ENCODE measurements at places on chromosomes 3 and 15.

DNA sequence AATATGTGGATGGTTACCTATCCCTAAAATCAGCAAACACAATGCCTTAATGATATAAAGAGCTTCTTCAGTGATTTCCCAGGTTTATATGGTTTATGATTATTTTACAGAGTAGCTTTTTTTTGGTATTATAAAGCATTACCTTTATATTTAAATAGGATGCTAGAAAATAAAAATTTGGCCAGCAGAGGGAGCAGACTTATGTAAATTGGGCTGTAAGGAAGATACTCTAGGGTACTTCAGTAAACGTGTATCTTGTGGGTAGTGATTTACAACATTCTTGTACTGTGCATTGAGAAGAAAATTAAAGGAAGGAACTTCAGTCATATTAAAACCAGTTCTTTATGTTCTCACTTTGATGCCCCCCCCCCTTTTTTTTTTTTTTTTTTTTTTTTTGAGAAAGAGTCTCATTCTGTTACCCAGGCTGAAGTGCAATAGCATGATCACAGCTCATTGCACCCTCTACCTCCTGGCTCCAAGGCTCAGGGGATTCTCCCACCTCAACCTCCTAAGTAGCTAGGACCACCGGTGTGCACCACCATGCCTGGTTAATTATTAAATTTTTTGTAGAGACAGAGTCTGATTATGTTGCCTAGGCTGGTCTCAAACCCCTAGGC lies 167.9 kb downstream of the BBX start:
- DNase-seq = no peak

DNA sequence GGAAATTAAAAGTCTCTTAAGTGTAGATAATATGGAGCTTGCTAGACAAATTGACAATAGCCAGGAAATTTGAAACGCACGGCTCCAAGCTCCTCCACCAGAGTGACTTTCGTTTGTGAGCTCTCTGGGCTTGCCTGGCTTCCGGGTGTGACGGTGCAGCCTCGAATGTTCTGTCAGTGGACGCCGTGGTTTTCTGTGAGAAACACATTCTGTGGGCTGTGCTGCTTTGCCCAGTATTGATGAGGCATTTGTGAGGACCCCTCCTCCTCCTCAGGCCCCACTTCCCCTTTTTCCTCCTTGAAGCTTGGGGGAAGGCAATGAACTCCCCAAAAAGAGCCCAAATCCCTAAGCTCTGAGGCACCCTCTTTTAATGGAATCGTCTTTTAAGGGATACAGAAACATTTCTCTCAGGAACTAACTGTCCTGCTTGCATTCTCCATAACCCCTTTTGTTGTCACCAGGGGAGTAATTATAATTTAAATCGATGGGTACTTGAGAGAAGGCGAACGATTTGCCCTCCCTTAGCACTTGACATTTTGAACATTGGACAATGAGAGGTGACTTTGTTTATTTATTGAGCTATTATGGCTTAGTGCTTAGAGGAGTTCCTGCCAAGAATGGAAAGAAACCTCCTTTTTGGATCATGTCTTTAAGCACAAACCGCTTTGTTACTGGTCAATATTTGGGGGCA lies 40.8 kb downstream of the POLR2M start:
- no peak for DNase-seq

DNA sequence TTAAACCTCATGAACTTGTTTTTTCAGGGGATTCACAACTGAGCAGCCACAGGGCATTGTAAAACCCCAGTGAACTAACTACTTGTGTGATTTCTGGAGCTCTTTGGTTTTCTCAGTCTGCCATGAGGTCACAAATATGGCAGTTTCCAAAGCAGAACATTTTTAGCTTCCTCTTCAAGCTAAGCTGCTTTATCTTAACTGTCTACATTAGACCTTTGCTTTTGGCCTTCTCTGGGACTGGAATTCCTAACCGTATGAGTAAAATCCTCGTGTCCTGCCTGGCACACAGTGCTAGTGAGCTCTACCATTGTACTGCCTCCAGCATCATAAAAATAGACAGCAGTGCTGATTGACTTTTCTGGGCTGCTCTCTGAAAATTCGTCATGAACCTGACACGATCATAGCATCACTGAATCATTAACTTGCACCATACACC lies 22.1 kb downstream of the CDIN1 start:
- no peak for DNase-seq

GRCh38 chr3:168425936-168426595 lies 330.3 kb upstream of the GOLIM4 start:
- no peak for DNase-seq

DNA sequence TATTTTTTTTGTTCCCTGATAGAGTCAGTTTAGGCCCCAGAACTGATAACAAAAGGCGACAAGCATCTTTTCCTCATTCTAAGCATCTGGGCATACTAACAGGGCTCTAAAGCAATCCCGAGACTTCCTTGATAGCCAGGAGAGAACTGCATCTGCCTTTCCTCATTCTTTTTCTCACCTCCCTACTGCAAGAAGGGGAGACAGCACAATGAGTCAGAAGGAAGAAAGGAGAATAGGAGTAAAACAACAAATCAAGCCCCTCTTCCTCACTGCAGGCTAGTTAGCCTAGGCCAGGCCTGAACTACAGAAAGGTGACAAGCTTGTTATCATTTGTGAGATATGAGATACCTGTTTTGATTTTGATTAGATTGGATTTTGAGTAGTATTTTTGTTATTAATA lies 97.9 kb downstream of the NAALADL2 start:
- no peak for DNase-seq

DNA sequence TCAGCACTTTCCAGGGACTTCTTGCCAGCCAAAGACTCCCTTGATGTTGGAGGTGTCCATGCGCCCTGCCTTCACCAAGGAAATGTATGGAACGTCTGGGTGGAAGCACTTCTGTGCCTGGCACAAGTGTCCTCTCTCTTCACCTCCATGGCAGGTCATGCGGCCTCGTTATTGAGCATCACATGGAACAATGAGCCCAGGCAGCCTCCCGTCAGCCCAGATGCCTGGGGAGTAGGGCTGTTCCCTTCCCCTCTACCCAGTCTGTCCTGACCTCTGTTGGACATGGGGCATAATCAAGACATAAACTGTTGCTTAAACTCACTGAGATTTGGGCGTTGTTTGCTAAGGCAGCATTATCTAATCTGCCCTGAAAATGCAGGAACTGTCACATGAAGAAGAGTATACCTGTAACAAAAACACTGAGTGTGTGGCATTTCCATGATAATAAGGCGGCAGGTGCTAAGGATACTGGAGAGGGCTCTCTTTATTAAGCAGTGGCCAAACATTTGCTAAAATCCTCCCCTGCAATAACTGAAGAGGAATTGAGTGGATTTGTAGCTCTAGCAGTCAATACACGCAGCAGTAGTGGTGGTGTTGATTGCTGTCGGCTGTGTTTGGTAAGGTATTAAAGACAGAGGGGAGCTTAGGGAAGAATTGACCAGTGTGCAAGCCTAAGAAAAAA lies 338.2 kb upstream of the ATP10A start:
- no peak for DNase-seq

- DNase-seq = no peak
These were observed 3.9 kb downstream of the AEN start for GRCh38 chr15:88624971-88625490.

GRCh38 chr3:47006145-47006651 lies 26.7 kb downstream of the NBEAL2 start:
- no peak for DNase-seq

GRCh38 chr3:9947025-9947995 lies 4.9 kb downstream of the PRRT3 start:
- no peak for DNase-seq

- DNase-seq = no peak
These were observed 170.7 kb downstream of the WDR72 start for GRCh38 chr15:53588773-53589172.

- no peak for DNase-seq
These were observed 124.6 kb upstream of the ARHGEF3 start for GRCh38 chr3:56926243-56926946.

- DNase-seq = no peak
These were observed 6.7 kb downstream of the PCYT1A start for GRCh38 chr3:196280689-196281440.

DNA sequence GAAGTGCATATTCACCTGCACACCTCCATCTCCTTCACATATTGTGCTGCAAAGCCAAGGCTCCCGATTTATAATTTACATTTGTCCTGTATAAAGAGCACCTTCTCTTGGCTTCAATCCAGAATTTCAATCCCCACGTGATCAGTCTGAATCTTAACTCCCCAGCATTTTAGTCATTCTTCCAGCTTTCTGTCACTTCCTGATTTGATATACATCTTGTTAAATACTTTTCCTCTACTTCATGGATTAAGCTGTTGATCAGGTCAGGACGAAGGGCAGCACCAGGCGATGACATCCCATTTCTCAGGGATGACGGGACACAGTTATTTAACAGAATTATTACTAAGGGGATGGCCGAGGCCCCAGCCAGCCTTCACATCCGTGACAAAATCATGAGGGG lies 212.5 kb downstream of the EPHB1 start:
- DNase-seq = no peak

DNA sequence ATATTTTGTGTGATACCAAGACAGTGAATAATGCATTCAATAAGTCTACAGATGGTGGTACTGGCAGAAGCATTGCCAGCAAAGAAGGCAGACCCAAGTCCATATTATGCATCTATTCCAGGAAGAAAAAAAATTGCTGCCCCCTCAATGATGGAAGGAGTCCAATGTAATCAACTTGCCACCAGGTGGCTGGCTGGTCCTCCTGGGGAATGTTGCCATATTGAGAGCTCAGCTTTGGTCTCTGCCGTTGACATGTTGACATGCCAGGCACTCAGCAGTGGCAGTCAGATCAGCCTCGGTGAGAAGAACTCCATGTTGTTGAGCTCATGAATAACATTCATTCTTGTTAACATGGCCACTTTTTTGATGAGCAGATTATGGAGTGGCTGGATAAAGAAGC lies 298.5 kb downstream of the IGSF11 start:
- no peak for DNase-seq

DNA sequence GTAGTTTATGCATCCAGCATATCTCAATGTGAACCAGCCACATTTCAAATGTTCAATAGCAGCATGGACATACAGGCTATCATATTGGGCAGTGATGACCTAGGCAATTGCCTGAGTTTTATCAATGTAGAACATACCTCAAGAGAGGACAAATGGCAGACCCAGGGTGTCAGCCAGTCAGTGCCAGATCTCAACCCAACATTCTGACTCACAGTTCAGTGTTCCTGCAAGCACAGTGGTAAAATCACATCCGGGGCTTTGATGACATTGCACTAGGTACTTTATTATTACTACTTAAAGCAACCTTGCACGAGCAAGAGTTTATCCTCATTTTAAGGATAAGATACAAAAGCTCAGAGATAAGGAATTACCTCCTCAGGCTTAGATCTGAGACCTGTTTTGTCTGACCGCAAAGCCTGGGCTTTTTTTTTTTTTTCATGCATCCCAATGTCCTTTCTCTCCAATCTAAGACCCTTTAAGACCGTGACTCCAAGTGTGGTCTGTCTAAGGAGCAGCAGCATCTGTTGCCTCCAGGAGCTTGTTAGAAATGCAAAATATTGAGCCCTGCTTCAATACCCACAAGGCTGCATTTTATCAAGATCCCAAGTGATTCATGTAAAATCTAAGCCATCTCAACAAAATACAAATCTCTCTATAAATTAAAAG lies 60.1 kb downstream of the SLC12A1 start:
- no peak for DNase-seq

GRCh38 chr15:99328106-99329072 lies 77.1 kb downstream of the LRRC28 start:
- DNase-seq = no peak

DNA sequence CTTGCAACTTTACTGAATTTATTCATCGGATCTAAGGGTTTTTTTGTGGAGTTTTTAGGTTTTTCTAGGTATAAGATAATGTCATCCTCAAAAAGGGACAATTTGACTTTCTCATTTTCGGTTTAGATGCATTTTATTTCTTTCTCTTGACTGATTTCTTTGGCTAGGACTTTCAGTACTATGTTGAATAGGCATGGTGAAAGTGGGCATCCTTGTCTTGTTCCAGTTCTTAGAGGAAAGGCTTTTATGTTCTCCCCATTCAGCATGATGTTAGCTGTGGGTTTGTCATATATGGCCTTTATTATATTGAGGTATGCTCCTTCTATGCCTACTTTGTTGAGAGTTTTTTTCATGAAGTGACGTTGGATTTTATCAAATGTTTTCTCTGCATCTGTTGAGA lies 106.7 kb downstream of the FAM43A start:
- DNase-seq = no peak

DNA sequence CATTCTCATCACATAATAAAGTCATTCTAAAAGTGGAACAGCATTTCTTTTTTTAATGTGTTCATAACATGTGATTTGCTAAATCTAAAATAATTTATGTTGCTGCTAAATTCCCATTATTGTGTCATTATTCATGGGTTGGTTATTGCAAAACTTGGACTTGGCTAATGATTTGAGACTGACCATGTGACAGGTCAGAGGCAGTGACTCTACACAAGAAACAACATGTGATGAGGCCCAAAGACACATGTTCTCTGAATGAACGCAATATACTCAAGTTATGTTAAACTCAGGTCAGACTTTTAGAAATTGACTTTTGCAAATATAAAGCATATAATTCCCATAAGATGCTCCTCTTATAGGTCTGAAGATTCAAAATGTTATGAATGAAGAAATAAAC lies 566.1 kb downstream of the TBL1XR1 start:
- DNase-seq = no peak

DNA sequence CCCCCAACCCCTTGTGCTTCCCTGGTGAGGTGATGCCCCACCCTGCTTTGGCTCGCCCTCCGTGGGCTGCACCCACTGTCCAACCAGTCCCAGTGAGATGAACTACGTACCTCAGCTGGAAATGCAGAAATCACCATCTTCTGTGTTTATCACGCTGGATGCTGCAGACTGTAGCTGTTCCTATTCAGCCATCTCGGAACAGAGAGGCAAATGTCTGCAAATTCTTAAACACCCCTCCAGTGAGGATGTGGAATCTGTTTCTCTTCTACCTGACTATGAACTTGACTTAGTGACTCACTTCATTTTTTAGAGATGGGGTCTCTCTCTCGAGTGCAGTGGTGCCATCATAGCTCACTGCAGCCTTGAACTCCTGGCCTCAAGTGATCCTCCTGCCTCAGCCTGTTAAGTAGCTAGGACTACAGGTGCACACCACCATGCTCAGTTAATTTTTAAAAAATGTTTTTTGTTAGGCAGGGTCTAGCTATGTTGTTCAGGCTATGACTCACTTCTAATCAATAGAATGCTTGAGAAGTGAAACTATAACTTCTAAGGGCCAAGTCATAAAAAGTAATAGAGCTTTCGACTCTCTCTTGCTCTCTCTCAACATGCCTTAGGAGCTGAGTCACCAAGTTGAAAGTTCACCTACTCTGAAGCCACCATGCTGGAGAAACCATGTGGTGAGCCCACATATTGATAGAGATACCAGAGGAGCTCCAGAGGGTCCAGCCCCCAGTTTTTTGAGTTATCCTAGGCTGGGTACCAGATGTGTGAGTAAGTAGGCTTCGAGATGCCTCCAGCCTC lies 11.5 kb upstream of the PARP14 start:
- no peak for DNase-seq

- no peak for DNase-seq
These were observed 331.0 kb downstream of the OCA2 start for GRCh38 chr15:27767918-27768640.

GRCh38 chr3:134917631-134918030 lies 122.6 kb downstream of the EPHB1 start:
- no peak for DNase-seq

Data from activated naive CD8-positive, alpha-beta T cell treated with anti-CD3 and anti-CD28 coated beads, Interleukin-2, amount 50 U/mL, for 24 hours (primary cell).